ENCODE measurements at places on chromosomes 3 and 15.

DNA sequence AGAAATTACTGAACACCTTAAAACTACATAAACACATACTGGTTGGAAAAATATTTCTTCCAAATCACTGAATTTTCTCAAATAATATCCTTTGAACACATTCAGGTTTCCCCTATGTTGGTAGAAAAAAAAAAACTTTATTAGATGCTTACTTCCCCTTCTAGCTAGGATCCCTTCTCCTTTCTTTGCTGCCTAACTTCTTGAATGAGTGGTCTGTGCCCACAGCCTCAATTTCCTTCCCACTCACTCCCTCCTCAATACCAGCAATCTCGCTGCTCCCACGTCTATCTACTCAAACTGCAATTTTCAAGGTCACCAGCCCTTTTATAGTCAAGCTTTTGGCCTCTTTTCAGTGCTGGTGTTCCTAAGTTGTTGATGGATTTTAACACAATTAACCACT, 8.3 kb downstream of the CD200R1 start:
- DNase-seq = no peak

GRCh38 chr3:192224634-192225155, 502.6 kb downstream of the FGF12 start:
- DNase-seq = no peak

DNA sequence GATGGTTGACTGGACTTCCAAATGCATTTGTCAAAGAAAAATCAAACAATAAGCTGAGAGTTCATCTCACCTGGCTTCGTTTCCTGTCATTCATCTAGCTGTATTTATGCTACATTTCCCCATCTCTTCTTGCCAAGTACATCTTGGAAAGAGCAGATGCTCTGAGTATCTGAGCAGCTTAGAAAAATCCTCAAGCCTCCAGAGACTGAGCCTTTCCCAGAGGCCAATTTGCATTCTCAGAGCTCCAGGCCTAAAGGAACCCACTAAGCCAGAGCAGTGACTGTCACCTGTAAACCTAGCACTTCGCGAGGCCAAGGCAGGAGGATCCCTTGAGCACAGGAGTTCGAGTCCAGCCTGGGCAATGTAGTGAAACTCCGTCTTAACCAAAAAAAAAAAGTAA, 100.5 kb downstream of the XXYLT1 start:
- no peak for DNase-seq

- DNase-seq = no peak
These were observed 143.3 kb downstream of the CMSS1 start for GRCh38 chr3:99960941-99961340.

- DNase-seq = peak; percentile 93
These were observed 112.5 kb upstream of the TGFBR2 start for GRCh38 chr3:30493911-30494311.

DNA sequence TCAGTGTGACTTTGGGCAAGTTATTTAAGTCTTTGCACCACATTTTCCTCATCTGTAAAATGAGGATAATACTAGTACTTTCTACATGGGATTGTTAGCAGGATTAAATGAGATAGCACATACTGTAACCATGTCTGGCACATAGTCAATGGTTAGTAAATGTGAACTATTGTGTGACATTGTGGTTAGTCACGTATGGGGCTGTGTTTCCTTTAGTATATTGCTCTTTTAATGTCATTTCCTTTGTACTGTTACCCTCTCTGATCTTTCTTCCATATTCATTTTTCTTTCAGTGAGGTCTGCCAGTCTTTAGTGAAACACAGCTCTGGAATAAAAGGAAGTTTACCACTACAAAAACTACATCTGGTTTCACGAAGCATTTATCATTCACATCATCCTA, 21.4 kb downstream of the OPA1 start:
- DNase-seq = no peak

DNA sequence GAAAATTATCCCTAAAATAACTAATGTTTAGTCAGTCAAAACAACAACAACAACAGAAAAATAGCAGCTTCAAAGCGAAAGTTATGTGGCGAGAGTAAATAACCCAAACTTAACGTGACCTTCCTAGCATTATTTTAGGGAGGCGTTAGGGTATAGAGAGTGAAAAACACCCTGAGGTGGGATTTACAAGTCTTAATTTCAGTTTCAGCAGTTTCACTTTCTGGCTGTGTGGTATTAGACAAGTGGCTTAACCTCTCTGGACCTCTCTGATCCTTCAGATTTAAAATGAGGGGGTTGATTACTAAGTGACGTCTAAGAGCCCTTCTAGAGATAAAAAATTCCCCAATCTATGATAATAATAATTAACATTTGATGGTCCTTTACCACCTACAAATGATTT, 291.2 kb downstream of the ZBTB20 start:
- DNase-seq = no peak

Data from amniotic epithelial cell (primary cell).